CD4-positive, alpha-beta T cell (primary cell): ENCODE measurements at places on chromosomes 12 and 14.

DNA sequence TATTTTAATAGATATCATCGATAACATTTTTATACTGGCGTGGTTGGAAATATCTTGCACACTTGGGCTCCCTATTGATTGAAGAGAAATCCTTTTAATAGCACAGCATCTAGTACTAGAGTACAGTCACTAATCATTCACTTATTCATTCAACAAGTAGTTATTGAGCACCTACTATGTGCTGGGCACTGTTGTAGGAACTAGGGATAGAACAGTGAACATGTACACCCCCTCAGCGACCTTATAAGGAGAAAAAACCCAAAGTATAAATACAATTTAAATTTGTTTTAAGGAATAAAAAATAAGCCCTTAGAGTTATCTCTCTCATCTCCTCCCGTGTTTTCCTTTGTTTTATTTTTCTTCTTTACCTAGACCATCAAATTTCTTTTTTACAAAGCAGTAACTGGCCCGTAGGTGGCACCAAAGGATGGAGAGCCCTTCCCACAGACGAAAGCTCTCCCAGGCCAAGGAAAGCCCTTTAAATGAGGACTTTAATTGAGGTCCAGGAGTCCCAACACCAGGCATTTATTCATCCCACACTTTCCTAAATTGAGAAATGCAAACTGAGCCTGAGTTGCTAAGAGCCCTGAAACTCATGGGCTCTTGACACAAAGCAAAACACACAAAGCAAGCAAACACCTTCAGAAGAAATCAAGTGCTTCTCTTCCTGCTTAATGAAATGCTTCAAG lies 29.0 kb downstream of the PEBP1 start:
- DNase-seq = no peak

- DNase-seq = peak; percentile 84
Observed at GRCh38 chr12:29380536-29381523, at the start of gene ERGIC2. Gene ERGIC2, minus strand, starts transcription at chr12:29381172. Its CDS starts 9,539 bp downstream, at chr12:29371633.

- DNase-seq = peak; percentile 41
Observed at GRCh38 chr12:69239922-69240630, 707 bp downstream of the CPSF6 start.

DNA sequence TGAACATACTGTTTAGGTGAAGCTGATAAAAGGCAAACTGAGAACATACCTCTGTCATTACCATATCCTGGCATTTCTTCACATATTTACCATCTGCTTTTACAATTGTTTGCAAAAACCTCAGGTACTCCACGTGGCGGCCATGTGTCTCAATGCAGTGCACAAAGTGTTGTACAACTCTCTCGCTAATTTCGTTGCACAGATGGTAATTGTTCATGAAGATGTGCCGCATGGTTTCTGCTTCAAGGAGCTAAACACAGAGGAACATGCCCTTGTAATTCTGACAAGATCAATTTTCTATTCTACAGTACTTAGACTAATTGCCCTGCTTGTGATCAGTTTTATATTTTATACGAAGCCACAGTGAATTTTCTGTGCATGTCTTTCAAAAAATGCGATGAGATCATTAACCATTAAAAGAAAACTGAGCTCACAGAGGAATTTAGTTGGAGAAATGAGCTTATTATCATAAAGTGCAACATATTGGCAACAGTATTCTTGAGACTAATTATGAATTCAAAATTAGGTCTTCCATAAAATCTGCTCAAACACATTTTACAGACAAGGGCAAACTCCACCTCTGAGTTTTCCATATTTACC lies 233.8 kb downstream of the ITPR2 start:
- DNase-seq = no peak

- no peak for DNase-seq
Observed at GRCh38 chr12:50403001-50403440, 2.3 kb downstream of the LARP4 start.

DNA sequence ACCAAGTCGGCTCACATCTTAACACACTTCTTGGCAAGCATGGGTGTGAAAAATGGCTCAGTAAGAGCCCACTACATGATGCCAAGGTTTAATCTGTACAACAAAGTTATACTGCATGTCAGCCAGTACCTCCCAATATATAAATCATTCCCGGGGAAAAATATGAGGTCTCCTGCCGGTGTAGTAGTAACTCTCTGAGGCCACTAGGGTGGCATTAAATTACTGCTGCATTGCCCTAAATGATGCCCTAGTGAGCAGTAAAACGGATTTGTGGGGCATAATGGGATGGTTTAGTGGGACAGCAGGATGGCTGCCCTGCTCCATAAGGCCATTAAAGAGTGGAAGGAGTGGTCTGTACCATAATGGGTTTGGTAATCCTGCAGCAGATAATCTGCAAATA lies 267.7 kb downstream of the MED13L start:
- no peak for DNase-seq

GRCh38 chr14:61513986-61514830 lies 181.1 kb upstream of the HIF1A start:
- no peak for DNase-seq

DNA sequence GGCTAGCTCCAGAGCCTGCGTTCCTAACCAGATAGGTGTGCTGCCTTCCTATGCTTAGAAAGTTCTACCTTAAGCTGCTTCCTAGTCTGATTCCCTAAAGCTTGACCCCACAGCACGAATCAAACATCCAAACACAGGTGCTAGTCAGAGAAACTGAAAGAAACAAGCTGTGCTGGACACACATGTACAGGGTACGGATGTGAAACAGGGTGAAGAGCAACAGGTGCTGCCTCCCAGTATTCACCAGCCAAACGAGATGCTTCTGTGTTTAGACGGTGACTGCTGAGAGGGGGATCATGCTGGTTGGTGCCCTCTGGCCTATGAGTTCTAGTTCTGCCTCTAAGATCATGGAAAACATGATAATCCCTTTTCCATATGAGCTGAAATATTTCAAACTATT lies 105.3 kb downstream of the GRIP1 start:
- DNase-seq = no peak

- no peak for DNase-seq
Observed at GRCh38 chr14:26323869-26324268, 274.0 kb downstream of the NOVA1 start.

GRCh38 chr12:132525011-132525832 lies 35.3 kb downstream of the FBRSL1 start:
- no peak for DNase-seq

DNA sequence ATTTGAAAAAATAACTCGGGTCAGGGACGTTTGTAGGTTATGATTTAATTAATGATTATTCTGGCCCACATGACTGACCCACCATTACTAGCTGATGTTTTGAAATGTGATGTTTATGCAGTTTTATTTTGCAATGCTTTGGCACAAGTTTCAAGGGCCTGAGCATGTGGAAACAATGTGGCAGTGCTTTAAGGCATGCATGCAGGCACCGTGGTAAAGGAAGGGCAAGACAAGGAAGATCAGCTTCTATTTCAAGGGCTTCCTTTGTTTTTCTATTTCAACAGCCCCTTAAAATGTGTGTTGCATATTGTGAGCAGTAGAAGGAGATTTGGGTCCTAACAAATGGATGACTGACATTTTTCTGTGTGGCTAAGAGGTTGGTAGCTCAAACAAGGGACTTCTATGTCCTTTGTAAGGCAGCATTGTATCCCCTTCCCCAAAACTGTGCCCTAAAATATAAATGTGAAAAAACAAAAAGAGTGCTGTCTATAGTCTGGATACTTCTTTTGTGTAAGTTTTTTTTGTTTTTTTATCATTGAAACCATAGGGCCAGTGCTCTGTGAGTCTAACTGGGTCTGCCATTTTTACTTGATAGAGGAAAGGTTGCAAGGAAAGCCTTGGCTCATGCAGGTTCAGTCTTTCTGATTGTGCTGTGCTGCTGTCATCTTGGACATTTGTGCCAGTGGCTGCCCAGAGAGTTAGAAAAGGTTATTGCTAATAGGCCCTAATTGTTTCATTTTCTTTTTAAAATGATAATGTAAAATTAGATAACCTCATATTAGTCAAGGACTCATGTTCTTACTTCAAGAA lies 103.5 kb downstream of the FGD4 start:
- DNase-seq = no peak

DNA sequence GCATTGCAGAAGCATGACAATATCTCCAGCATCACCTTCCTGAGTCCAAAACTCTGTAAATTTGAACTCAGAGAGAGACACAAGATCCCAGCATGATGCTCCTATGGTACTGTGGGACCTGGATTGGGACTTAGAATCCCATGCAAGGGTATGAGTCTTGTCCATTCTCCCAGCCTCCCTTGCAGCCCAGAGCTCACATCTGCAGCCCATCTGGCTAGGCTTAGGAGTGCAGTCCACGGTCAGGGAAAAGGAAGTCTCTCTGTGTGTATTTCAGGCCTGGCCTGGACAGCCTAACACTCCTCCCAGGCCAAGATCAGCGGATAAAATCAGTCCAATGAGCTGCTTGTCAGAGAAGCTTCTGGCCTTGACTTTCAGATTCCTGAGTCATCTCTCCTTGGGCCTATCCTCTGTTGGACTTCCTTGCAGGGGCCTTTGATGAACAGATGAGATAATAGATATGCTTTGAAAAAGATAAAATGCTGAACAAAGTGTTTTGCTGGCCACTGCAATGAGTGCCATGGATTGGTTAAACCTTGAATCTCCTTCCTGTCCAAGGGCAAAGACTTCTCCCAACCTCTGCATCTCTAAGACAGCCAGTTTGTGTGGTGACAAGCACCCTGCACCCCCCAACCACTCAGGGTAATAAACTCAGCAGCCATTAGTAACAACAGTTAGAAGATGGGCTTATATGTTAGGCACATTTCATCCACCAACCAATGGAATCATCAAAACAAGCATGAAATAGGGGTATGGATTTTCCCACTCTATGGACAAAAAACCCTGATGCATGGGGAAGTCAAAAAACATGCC lies 412.8 kb upstream of the TBX3 start:
- DNase-seq = no peak

GRCh38 chr14:65170318-65170717 lies 68.0 kb upstream of the MAX start:
- DNase-seq = no peak

GRCh38 chr12:47941475-47941780 lies 22.0 kb upstream of the TMEM106C start:
- no peak for DNase-seq

DNA sequence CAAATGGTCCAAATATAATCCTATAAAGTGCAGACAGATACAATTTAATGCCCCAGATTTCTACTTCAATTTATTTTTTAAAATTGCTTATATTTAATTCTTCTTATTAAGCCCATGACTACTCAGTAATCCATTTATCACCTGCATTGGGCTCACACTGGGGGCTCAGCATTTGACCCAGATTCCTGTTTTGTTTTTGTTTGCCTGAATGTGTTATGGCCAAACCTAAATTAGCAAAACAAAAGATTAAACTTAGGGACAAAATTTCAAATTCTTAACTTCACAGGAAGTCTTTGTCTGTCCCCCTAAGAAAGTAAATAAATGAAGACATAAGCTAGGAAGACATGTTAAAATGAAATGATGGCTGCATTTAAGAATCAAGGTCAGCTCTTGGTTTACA lies 322.3 kb downstream of the RMST start:
- DNase-seq = no peak

- DNase-seq = no peak
Observed at GRCh38 chr12:2751230-2751629, 43.5 kb upstream of the FKBP4 start.

DNA sequence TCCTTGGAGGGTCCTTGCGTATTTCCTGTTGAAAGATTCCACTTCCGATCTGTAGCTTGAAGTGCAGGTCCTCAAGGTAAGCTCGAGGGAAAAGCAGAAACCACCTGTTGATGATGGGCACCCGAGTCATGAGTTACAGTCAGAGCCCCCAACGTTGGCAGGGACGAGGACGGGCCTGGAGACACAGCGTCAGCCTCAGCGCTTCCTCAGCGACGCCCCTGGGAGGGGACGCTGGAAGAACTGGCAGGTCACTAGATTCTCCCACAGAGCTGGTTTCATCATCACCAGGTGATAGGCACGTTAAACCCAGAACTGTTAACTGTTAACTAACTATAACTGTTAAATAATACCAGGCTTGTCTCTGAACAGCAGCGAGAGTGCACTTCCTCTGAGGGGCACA lies 101.8 kb downstream of the TNFAIP2 start:
- no peak for DNase-seq

GRCh38 chr14:95191445-95192199 lies 34.3 kb upstream of the DICER1 start:
- no peak for DNase-seq

- DNase-seq = no peak
Observed at GRCh38 chr14:63510538-63510937, 32.6 kb downstream of the PPP2R5E start.

DNA sequence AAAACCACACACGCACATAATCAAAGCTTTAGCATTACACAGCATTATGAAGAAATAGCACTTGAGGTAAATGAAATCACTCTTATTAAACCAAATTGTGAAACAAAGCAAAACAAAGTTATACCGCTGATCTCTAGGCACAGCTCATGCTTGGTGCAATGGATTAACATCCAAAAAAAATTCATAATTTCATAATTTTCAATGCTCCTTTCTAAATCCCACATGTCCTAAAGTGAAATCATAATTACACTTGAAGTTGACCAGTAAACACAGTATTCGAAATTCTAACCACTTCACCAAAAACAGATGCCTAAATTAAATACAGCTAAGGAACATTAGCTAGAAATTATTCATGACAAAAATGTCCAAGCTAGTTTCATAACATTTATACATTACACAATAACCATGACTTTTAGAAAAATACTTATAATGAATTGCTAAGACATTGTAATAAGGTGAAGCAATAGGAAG lies 1.5 kb downstream of the MLH3 start:
- no peak for DNase-seq

GRCh38 chr14:104681689-104682074 lies 7.7 kb upstream of the INF2 start:
- no peak for DNase-seq

- peak; percentile 21 for DNase-seq
Observed at GRCh38 chr12:4116251-4117111, 157.1 kb upstream of the CCND2 start.

GRCh38 chr12:5260591-5261086 lies 171.3 kb upstream of the NTF3 start:
- no peak for DNase-seq

DNA sequence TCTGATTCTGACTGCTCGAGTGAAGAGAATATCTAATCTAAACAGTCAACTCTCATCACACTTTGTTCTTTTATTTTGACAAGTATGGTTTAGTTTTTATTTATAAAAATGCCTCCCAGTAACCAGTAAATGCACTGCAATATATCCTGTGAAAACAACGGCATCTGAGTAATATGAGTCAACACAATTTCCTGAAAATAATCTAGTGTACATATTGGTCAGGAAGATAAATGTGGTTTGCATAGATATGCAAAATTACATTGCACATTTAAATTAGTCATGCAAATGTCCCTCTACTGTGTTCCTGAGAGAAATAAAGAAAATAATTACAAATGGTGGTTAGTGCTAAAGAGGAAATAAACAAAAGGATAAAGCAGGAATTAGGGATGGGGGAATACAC lies 1190.7 kb upstream of the SEL1L start:
- DNase-seq = no peak

GRCh38 chr14:70180718-70181117 lies 8.0 kb downstream of the SLC8A3 start:
- DNase-seq = no peak

DNA sequence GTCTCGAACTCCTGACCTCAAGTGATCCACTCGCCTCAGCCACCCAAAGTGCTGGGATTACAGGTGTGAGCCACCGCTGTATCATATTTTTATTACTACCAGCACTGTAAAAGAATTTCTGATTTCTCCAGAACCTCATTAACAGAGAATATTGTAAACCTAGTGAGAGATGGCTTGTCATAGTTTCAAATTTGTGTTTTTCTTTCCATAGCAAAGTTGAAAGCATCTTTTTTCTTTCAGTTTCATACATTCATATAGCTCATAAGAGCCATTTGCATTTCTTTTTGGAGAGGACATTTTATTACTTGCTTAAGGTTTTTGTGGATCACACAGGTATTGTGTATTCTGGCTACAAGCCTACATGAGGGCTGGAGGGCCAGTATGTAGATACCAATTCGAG lies 58.0 kb downstream of the MIS18BP1 start:
- DNase-seq = no peak
